ENCODE measurements at places on chromosomes 16 and 17. TPM values are rescaled to one million over a fixed set of nuclear protein-coding genes. Genes with fewer than 3 reads are reported as not detected.

- peaks cover 36% of the 10 kb centered on the region for H3K4me1 ChIP-seq
- no peak for DNase-seq
- peaks cover 4% of the 10 kb centered on the region for H3K36me3 ChIP-seq
These were observed 1.3 kb upstream of the ACLY start for GRCh38 chr17:41919840-41920579.

DNA sequence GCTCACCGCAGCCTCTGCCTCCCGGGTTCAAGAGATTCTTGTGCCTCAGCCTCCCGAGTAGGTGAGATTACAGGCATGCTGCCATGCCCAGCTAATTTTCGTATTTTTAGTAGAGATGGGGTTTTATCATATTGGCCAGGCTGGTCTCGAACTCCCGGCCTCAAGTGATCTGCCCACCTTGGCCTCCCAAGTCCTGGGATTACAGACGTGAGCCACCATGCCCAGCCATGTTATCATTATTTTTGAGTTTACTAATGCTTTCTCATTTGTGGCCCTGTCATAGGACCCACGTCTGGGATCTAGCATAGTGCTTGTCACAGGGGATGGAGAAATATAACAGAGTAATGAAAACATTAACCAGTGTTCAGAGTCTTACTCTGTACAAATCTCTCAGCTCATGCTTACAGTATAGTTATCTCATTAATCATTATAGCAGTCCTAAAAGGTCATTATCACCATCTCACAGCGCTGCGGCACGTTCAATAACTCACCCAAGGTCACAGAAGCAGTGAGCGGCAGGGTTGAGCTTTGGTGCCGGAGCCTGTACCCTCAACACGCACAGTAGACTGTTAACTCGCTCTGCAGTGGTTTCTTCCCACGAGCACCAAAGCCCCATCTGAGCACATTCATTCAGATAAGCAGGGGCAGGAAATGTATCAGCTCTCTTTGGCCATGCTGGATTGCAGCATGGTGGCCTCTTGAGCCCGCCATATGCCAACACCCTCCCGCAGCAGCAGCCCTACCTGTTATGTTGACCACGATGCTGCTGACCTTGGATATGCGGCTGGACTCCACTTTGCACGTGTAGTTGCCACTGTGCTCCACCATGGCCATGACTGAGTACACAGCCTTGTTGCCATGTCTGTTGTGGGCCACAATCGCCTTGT lies 21.4 kb downstream of the PECAM1 start:
- H3K36me3 ChIP-seq, result no peaks in the 10 kb centered on the region
- DNase-seq, result no peak
- H3K4me1 ChIP-seq, result no peaks in the 10 kb centered on the region
- peaks cover 2% of the 10 kb centered on the region for H3K27me3 ChIP-seq
- H3K4me3 ChIP-seq, result no peak overlapping the region
- no peak overlapping the region for H3K27ac ChIP-seq

DNA sequence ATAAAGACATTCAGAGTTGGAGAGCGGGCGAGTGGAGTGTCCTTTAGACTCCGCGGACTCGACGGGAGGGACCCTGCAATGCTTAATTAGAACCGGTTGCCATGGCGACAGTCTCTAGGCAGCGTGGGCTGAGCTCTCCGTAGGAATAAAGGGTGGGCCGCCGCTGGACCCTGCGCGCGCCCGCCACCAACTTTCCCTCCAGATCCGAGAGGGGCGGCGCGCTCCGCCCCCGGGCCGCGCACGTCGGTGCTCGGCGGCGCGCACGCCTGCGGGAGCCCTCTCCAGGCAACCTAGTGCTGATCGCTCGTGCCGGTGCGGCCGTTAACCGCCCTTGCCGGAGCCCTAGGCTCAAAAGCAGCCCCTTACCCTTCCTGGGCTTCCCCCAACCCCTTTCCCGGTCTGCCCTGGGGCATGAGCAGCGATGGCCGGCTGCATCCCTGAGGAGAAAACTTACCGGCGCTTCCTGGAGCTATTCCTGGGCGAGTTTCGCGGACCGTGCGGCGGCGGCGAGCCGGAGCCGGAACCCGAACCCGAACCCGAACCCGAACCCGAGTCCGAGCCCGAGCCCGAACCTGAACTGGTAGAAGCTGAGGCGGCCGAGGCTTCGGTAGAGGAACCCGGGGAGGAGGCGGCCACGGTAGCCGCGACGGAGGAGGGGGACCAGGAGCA lies at the start of gene PPM1E:
PPM1E (plus strand) TSS at position 278 of the 669 bp plus-strand sequence.
- H3K27ac ChIP-seq, result no peak within 1 kb of the TSS
- peak; percentile 95 for DNase-seq
- H3K27me3 ChIP-seq, result peaks cover 54% of the 10 kb centered on the region
- H3K36me3 ChIP-seq, result no peaks in the 10 kb centered on the region
- H3K4me1 ChIP-seq, result peaks cover 5% of the 10 kb centered on the region

DNA sequence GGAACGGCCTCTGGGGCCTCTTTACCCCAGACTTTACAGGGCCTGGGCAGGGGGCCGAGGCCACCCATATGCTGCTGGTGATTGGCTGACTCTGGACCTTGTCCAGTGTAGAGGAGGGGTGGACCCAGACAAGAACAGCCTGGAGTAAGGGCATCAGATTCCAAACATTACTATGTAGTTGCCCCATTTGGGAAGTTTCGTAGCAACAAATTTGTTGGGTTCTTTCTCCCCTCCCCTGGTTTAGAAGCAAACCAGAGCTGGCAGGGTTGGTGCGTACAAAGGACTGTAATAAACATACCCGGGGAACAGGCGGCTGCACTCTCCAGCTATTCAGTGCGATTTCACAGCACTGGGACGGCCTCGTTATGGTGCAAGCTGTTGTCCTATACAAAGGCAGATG lies 145.5 kb downstream of the NTN1 start:
- no peaks in the 10 kb centered on the region for H3K27me3 ChIP-seq
- no peak overlapping the region for H3K27ac ChIP-seq

- H3K27ac ChIP-seq, result no peak overlapping the region
- no peaks in the 10 kb centered on the region for H3K4me1 ChIP-seq
- no peaks in the 10 kb centered on the region for H3K27me3 ChIP-seq
- DNase-seq, result no peak
These were observed 151.5 kb downstream of the LGALS9B start for GRCh38 chr17:20315821-20316220.

- peak overlapping the region; percentile 48 for H3K4me3 ChIP-seq
- no peaks in the 10 kb centered on the region for H3K36me3 ChIP-seq
- peaks cover 25% of the 10 kb centered on the region for H3K4me1 ChIP-seq
- H3K27me3 ChIP-seq, result no peaks in the 10 kb centered on the region
- DNase-seq, result peak; percentile 71
- peak overlapping the region; percentile 93 for H3K27ac ChIP-seq
These were observed 257.5 kb downstream of the CDH11 start for GRCh38 chr16:64864232-64864809.

GRCh38 chr17:38701504-38702165 lies 3.4 kb upstream of the MLLT6 start:
- DNase-seq, result peak; percentile 89
- H3K27ac ChIP-seq, result peak overlapping the region; percentile 46
- H3K27me3 ChIP-seq, result no peaks in the 10 kb centered on the region
- peak overlapping the region; percentile 91 for H3K4me3 ChIP-seq
- H3K36me3 ChIP-seq, result no peaks in the 10 kb centered on the region
- peaks cover 39% of the 10 kb centered on the region for H3K4me1 ChIP-seq

DNA sequence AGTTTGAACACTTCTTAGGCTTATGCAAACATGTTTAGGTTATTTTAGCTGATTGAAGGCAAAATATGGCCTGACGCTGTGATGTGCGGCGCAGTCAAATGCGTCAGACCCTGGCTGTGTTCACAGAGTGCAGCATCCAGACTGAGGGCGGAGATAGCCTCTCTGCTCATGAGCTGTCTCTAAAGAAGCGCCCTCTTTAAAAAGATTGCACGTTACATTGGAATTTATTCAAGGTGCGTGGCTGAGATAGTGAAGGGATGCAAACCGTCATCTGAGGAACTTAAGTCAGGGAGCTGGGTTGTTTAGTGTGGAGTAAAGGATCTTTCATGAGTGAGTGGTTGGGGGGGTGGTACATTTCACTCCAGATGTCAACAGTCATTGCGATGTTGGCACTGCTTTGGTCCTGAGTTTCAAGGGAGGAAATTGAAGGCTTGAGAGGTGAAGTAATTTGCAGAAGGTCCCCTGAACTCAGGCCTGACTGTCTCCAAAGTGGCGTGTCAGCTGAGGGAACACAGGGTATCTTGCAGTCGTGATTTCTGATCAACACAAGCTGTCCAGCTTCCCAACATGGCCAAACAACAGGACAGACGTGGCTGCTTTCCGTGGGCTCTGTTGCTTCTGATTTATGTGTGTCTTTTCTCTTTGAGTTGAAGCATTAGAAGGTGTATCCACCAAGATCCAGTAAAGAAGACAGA lies 33.4 kb downstream of the RPTOR start:
- H3K27me3 ChIP-seq, result no peaks in the 10 kb centered on the region
- no peaks in the 10 kb centered on the region for H3K4me1 ChIP-seq
- H3K36me3 ChIP-seq, result no peaks in the 10 kb centered on the region
- no peak overlapping the region for H3K4me3 ChIP-seq
- no peak overlapping the region for H3K27ac ChIP-seq

DNA sequence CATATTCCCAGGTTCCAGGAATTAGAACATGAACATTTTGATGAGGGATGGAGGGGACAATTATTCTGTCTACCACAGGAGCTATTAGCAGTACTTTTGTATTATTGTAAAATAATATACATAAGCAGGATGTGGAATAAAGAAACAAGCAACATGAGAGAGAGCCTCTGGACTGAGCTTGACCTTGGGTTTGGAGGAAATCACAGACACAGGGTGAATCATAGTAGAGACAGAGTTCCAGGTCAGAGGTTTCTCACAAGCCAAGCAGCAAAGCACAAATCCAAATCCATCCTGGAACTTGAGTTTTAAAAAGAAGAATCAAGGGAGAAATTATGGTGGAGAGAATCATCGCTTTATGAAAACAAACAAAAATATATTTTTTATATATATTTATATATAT lies 5.1 kb downstream of the KRT31 start:
- peaks cover 15% of the 10 kb centered on the region for H3K4me1 ChIP-seq
- DNase-seq, result peak; percentile 82
- no peaks in the 10 kb centered on the region for H3K27me3 ChIP-seq
- no peak overlapping the region for H3K27ac ChIP-seq
- no peaks in the 10 kb centered on the region for H3K36me3 ChIP-seq
- no peak overlapping the region for H3K4me3 ChIP-seq

GRCh38 chr16:12447556-12447955 lies 356.1 kb downstream of the CPPED1 start:
- H3K36me3 ChIP-seq, result no peaks in the 10 kb centered on the region
- no peaks in the 10 kb centered on the region for H3K27me3 ChIP-seq
- no peak overlapping the region for H3K4me3 ChIP-seq
- no peaks in the 10 kb centered on the region for H3K4me1 ChIP-seq
- H3K27ac ChIP-seq, result no peak overlapping the region
- no peak for DNase-seq

GRCh38 chr17:9020096-9020823 lies 1.1 kb upstream of the NTN1 start:
- DNase-seq, result no peak
- H3K27me3 ChIP-seq, result peaks cover 40% of the 10 kb centered on the region

DNA sequence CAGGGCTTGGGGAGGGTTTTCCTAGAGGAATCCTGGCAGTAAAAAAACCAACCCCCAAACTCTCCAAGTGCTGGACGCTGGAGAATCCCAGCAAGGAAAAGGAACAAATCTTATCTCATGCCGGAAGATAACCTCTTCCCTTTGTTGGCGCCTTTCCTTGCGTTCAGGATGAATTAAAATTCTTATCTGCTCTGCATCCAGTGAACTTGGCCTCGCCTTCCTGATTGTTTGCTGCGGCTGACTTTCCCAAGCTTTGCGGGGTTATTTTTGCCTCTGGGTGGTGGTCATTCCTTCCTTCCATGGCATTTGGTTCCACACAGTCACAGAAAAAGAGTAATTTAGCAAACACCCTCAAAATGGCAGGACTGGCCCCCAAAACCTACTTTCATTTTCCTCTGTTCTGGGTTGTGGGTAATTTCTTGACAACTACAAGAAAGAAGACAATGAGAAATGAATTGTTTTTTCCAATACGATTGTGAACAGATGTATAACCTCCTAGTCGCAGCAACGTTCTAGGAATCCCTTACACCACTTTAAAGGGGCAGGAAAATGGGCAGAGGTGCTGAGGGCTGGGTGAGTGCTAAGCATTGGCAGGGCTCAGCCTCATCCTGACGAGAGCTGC lies 77.8 kb downstream of the MRC2 start:
- H3K4me1 ChIP-seq, result peaks cover 26% of the 10 kb centered on the region
- H3K27ac ChIP-seq, result no peak overlapping the region
- peak overlapping the region; percentile 80 for H3K4me3 ChIP-seq
- H3K27me3 ChIP-seq, result no peaks in the 10 kb centered on the region

DNA sequence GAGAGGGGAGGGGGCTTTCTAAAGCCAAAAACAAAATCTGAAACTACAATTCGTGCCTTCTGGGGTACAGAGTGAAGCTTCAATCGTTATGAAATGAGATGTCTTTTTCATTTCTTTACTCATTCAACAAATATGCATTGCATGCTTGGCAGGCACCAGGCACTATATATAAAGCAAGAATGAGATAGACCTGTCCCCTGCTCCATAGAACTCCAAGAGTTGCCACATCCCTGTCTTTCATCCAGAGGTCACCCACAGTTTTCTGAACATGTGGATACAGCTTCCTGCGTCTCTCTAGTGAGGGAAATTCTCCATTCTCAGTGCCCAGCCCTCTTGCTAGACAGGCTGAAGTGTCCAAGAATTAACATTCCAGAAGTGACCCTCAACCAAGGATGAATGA lies 343.2 kb upstream of the MAF start:
- no peak overlapping the region for H3K4me3 ChIP-seq
- no peak overlapping the region for H3K27ac ChIP-seq
- no peak for DNase-seq
- H3K36me3 ChIP-seq, result no peaks in the 10 kb centered on the region

DNA sequence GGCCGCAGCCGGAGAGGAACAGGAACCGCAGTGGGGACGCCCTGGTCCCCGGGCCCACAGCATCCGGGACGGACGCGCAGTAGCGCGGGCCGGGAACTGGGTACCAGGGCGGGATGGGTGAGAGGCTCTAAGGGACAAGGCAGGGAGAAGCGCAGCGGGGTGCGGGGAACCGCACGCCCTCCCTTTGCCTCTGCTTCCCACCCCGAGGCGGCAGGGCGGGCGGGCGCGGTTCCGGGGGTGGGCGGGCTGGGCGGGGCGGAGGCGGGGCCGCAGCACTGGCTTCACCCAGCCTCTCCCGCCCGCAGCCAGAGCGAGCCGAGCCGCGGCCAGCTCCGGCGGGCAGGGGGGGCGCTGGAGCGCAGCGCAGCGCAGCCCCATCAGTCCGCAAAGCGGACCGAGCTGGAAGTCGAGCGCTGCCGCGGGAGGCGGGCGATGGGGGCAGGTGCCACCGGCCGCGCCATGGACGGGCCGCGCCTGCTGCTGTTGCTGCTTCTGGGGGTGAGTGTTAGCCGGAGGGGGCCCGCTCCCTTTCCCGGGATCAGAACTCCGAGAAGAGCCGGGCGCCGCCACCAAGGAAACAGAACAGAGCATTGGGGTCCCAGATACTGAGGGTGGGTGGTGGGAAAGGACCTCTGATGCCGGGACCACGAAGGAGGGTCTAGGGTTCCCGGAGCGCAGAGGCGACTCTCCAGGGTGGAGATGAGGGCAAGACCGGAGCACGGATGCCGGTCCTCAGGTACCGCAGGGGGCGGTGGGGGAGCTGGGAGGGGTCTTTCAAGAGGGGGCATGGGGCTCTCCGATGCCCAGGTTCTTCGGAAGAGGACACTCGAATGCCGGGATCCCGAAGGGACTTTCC lies at the start of gene NGFR:
NGFR (plus strand) TSS at position 308 of the 856 bp plus-strand sequence; CDS start at position 433, 125 bp downstream.
- no peaks in the 10 kb centered on the region for H3K36me3 ChIP-seq
- peaks cover 64% of the 10 kb centered on the region for H3K27me3 ChIP-seq
- peaks cover 5% of the 10 kb centered on the region for H3K4me1 ChIP-seq
- H3K27ac ChIP-seq, result no peak within 1 kb of the TSS

NTN3 gene
- total RNA-seq, result 0.36 TPM

TBC1D3I gene
- total RNA-seq, result 0.36 TPM

CLEC18C gene
- 0.36 TPM for total RNA-seq

SSTR5 gene
- total RNA-seq, result not detected

CDH8 gene
- total RNA-seq, result not detected

GABARAPL2 gene
- 36.8 TPM for total RNA-seq

TMEM132E gene
- not detected for total RNA-seq

CLEC16A gene
- 25.7 TPM for total RNA-seq

RPH3AL gene
- 2.9 TPM for total RNA-seq
